Stimulated activated CD8-positive, alpha-beta memory T cell treated with anti-CD3 and anti-CD28 coated beads, Interleukin-15, amount 100 ng/mL, for 48 hours (primary cell): ENCODE measurements at places on chromosomes 6 and 20.

DNA sequence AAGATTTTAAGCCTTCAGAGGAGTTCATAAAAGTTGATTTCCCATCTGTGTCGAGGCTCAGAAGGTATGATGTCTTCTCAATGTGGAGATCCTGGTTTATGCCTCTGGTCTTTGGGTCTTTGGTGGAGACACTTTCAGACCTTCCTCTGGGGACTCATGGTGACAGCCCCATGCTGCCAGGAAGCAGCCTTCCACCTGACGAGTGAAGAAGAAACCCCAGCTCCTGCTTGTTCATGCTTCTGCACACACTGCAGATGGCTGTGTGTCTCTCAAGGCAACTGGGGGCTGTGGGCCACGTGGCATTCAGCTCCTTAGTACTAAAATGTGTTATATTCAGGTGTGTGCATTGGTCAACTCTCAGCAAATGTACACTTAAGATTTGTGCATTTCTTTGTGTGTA lies 4.9 kb upstream of the SCP2D1 start:
- no peak for DNase-seq

DNA sequence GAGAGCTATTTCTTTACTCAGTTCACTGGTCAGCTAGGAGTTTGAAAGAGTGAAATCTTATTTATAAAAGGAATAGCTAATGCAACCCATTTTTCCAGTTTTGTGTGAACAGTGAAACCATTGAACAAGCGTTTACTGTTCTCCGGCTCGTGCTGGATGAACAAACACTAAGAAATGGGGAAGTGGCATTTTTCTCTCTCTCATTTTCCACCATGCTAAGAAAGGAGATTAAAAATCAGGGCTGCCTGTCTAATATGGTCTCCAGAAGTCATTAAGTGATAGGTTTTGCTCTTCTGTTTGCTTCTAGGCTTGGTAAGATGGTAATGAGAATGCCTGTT lies 774 bp upstream of the SFT2D1 start:
- no peak for DNase-seq

GRCh38 chr20:47973519-47974233 lies 188.4 kb upstream of the SULF2 start:
- DNase-seq = no peak

GRCh38 chr6:149248693-149249369 lies 68.7 kb upstream of the TAB2 start:
- DNase-seq = no peak

GRCh38 chr6:68718385-68719073 lies 83.4 kb downstream of the ADGRB3 start:
- DNase-seq = no peak

DNA sequence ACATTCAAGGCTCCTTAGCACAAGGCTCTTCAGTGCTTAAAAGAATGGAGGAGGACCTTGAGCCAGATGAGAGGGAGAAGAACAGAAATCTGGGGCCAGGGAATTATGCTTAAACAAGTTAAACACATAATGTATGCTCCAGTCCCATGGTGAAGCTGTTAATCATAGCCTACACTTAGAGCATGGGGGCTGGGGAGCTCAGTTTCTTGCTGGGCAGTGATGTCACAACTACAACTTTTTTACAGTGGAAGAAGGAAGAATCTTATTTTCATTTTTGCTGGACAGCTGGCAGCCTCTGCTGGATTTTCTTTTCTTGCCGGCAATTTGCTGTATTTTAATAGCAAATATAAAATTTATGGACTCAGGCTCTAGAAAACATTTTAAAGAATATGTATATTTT lies 432.5 kb downstream of the CD109 start:
- DNase-seq = no peak
